ENCODE measurements at places on chromosomes 7 and 10.

GRCh38 chr7:39133088-39133487 is 155.4 kb downstream of the POU6F2 start:
- no peak for DNase-seq

GRCh38 chr7:5677538-5678294 is 103.7 kb downstream of the RNF216 start:
- DNase-seq: no peak

- no peak for DNase-seq
Observed at GRCh38 chr10:130491693-130492050, 355.5 kb downstream of the GLRX3 start.

- DNase-seq: no peak
Observed at GRCh38 chr10:68043030-68043429, 32.1 kb downstream of the HERC4 start.

DNA sequence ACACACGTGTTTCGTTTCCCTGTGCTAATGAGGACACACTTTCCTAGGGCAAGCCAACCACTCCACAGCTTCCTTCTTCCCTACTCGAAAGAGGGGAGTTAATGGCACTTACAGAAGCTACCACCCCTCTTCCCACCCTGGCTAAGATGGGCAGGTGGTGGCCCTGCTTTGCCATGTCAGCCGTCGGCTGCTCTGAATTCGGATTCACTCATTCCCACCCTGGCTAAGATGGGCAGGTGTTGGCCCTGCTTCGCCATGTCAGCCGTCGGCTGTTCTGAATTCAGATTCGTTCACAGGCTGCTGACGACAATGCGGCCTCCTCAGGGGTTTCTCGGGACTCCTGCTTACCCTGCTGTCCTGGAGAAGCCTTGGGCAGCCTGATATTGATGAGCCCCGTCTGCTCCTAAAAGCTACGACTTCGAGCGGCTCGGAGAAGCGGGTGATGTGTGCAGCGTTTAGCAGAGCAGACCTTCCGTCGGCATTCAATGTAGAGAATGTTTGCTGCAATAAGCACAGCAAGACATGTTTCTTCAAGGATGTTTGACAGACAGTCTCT is 56.2 kb upstream of the PPP2R2D start:
- DNase-seq: no peak

DNA sequence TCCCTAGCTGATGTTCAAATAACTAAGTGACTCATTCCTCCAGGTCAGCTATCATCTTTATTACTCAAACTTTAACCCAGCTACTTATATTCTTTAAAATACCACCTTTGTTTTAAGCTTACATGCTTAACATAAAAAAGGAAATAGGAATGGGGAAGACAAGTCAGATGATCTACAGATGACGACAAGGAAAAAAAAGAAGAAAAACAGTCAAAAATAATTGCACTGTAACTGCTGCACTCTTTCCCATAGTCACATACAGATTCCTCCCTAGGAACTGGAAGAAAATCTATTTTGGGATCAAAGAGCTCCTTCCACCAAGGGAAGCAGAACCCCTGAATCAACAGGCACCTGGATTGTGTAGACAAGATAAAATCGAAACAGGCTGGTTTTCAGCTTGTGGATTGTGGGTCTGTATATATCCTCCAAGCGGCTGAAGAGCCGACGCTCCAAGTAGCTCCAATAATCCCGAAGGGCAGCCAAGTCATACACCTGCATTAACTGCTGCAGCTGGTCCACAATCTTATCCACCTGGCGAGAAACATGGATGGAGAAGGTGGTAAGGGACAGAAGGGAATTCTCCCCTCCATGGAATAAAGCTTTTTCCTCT is 2.0 kb downstream of the WDR91 start:
- no peak for DNase-seq

DNA sequence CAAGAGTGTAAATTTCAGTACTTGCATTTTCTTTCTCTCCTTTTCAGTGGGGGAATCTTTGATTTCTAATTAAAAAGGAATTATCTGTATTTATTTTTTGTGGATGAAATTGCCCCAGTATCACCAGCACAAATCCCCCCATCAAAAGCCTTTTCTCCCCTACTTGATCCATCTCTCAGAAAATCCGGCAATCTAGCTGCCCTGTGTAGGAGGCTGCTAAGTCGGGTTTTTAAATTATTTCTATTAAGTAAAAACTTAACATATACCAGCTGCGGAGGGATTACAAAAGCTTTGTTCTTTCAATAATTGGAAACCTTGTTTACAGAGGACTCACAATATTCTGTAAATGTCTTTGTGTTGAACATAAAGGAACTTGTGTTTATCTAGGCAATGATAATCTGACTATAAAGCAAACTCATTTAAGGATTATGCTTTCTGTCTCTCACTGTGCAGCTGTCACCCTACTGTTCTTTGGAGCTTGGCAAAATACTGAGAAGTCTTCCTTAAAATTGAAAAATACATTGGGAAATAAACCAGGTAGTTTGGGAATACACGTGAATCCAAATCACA is 177.4 kb upstream of the PRR15 start:
- no peak for DNase-seq
